ENCODE measurements at places on chromosomes 2 and 18. TPM values are rescaled to one million over a fixed set of nuclear protein-coding genes. Genes with fewer than 3 reads are reported as not detected.
A peak's percentile ranks its signal among the peaks of the same experiment; 100 is the strongest.

Gene ANKRD30B
- 1.2 TPM for polyA plus RNA-seq

Gene OXER1
- polyA plus RNA-seq: 12.5 TPM

DNA sequence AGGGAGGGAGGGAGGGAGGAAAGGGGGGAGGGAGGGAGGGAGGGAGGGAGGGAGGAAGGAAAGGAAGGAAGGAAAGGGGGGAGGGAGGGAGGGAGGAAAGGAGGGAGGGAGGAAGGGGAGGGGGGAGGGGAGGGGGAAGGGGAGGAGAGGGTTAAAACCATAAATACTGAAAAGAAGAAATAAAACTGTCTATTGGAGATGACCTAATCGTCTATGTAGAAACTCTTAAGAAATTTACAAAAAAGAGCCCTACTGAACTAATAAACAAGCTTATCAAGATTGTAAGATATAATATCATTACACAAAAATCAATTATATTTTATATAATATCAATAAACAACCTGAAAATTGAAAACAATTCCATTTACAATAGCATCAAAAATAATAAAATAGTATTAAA lies 32.3 kb upstream of the CTDP1 start:
- no peak for DNase-seq
- H3K36me3 ChIP-seq: no peaks in the 10 kb centered on the region
- no peaks in the 10 kb centered on the region for H3K4me1 ChIP-seq
- H3K4me3 ChIP-seq: no peak overlapping the region
- H3K27me3 ChIP-seq: no peaks in the 10 kb centered on the region

- H3K4me1 ChIP-seq: no peaks in the 10 kb centered on the region
- H3K27ac ChIP-seq: no peak overlapping the region
- H3K27me3 ChIP-seq: no peaks in the 10 kb centered on the region
- no peaks in the 10 kb centered on the region for H3K36me3 ChIP-seq
- DNase-seq: no peak
- H3K4me3 ChIP-seq: no peak overlapping the region
Measured at GRCh38 chr2:163601377-163601776, 134.4 kb downstream of the FIGN start.

GRCh38 chr2:232994446-232994845 lies 18.6 kb downstream of the NGEF start:
- DNase-seq: no peak
- H3K36me3 ChIP-seq: no peaks in the 10 kb centered on the region
- no peaks in the 10 kb centered on the region for H3K4me1 ChIP-seq

DNA sequence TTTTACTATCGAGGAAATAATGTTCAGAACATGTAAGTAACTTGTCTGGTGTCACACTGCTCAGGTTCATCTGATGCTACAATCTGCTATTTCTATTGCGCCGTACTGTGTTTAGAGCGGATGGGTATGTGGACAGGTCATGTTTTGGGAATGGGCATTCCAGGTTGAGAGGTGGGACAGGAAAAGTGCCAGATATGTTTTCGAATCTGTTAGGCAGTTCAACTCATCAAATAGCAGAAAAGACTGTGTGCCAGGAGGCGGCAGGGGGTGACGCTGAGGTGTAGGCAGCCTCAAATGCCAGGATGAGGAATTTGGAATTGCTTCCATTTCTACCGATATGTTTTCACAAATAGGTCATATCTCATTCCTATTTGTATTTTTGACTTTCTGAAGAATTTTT lies 123.8 kb downstream of the HRH4 start:
- no peaks in the 10 kb centered on the region for H3K4me1 ChIP-seq
- H3K4me3 ChIP-seq: no peak overlapping the region
- H3K36me3 ChIP-seq: no peaks in the 10 kb centered on the region
- no peak for DNase-seq
- H3K27ac ChIP-seq: no peak overlapping the region

GRCh38 chr18:12076424-12077140 lies 17.1 kb upstream of the ANKRD62 start:
- H3K27ac ChIP-seq: no peak overlapping the region
- H3K4me1 ChIP-seq: no peaks in the 10 kb centered on the region
- no peaks in the 10 kb centered on the region for H3K36me3 ChIP-seq
- no peak overlapping the region for H3K4me3 ChIP-seq
- peak; percentile 48 for DNase-seq
- no peaks in the 10 kb centered on the region for H3K27me3 ChIP-seq

Measured in pancreas (tissue), 10 donors.